ENCODE measurements at places on chromosomes 2 and 18.

- DNase-seq: peak; percentile 3
Observed at GRCh38 chr18:6885992-6886796, 156.7 kb downstream of the ARHGAP28 start.

GRCh38 chr2:25032901-25033300 lies 9.0 kb upstream of the EFR3B start:
- DNase-seq: no peak

- no peak for DNase-seq
Observed at GRCh38 chr2:143949121-143949848, 570.6 kb downstream of the ZEB2 start.

GRCh38 chr2:10448576-10449485 lies 704 bp upstream of the ODC1 start:
- peak; percentile 96 for DNase-seq

- DNase-seq: no peak
Observed at GRCh38 chr18:38868757-38869156, 1303.2 kb upstream of the CELF4 start.

DNA sequence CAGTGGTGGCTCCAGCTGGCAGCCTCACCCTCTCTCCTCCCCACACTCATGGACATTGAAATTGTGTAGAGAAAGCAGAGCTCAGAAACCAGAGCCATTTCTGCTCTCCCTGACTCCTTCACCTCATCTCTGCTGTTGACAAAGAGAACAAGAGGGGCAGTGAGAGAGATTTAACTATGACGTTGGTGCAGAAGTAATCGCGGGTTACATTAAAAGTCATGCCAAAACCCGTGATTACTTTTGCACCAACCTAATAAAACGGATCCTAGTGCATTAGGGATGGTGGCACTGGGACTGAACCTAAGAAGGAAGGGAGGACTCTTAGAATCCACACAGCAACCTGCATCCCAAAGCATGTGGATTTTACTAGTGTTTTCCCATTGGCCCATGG lies 113.3 kb upstream of the CDC42EP3 start:
- no peak for DNase-seq

DNA sequence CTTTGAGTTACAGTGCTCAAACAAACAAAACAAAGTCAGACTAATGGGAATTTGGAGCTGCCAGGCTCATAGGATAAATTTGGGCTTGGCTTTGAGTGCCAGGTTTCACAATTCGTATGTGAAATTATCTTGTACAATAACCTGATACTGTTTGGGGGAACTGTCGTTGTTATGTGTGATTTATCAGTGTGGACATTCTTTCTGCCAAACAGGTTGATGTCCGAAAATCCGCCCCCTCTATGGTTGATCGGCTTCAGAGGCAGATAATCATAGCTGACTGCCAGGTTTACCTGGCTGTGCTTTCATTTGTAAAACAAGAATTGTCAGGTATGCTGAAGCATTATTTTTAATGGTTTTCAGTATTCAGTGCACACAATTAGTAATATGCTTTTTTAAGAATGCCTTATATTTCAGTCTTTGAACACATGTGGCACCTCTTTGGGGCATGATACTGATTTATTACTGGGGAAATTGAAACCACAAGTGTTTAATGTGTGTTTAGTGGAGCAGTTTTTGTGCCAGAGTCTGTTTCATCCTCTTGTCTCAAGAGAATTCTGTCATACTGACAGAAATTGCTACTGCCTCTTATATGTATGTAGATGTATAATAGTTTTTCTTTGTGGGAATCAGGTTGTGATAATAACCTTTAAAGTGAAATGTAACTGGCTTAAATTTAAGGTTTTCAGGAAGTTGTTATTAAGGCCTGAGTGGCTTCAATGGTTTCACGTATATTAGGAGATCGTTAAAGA lies 54.6 kb downstream of the TTC39C start:
- DNase-seq: no peak

GRCh38 chr2:73279852-73280251 lies 4.4 kb downstream of the FBXO41 start:
- no peak for DNase-seq

GRCh38 chr2:69992310-69993047 lies 31.0 kb upstream of the ASPRV1 start:
- no peak for DNase-seq

- no peak for DNase-seq
Observed at GRCh38 chr2:64975232-64975821, 13.9 kb upstream of the SLC1A4 start.

GRCh38 chr2:236862526-236862925 lies 223.2 kb upstream of the COPS8 start:
- no peak for DNase-seq

- DNase-seq: no peak
Observed at GRCh38 chr18:36752929-36753865, 75.6 kb downstream of the TPGS2 start.

GRCh38 chr2:239118675-239119211 lies 270.9 kb downstream of the TWIST2 start:
- DNase-seq: peak; percentile 59

DNA sequence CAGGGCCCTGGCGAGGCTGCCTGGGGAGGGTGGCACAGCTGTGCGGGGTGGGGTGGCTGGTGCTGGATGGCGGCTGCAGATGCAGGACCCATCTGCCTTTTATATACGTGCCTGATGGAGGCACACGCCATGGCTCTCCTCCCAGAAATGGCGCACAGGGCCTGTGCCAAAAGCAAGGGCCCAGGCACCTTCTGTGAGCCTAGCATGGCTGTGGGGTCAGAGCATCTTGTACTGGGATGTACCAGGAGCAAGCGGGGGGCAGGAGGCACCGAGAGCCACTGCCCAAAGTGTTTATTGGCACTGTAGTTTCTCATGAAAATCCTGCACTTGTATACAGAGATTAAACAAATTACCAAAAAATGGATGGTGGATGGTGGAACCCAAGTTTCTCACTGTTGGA lies 724.1 kb downstream of the GALR1 start:
- DNase-seq: no peak

GRCh38 chr2:225894236-225894980 lies 494.9 kb downstream of the NYAP2 start:
- DNase-seq: no peak

GRCh38 chr2:109676346-109676902 lies 62.3 kb downstream of the SOWAHC start:
- no peak for DNase-seq

DNA sequence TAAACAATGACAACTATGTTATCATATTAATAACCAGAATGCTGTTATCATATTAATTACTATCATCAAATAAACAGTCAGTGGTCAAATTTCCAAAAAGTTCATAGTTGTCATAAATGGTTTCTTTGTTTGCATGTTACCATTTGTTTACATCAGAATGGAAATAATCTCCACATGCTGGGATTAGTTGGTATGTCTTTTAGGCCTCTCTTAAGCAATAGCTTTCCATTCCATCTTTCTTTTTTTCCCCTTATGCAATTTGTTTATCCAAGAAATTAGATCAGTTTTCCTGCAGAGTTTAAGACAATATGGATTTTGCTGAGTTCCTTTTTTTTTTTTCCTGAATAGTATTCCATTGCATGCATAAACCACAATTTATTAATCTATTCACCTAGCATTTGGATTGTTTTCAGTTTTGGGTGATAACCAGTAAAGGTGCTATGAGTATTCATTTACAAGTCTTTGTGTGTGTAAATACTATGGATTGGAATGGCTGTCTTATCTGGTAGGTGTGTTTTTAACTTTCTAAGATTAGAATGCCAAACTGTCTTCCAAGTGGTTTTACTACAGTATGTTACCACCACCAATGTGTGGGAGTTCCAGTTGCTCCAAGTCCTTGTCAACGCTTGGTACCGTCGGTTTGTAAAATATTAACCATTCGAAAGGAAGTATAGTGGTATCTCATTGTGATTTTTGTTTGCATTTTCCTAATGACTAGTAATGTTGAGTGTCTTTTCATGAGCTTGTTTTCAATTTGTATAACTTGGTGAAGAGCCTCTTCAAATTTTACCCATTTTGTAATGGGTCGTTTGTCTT lies 33.3 kb upstream of the TXNDC2 start:
- no peak for DNase-seq

DNA sequence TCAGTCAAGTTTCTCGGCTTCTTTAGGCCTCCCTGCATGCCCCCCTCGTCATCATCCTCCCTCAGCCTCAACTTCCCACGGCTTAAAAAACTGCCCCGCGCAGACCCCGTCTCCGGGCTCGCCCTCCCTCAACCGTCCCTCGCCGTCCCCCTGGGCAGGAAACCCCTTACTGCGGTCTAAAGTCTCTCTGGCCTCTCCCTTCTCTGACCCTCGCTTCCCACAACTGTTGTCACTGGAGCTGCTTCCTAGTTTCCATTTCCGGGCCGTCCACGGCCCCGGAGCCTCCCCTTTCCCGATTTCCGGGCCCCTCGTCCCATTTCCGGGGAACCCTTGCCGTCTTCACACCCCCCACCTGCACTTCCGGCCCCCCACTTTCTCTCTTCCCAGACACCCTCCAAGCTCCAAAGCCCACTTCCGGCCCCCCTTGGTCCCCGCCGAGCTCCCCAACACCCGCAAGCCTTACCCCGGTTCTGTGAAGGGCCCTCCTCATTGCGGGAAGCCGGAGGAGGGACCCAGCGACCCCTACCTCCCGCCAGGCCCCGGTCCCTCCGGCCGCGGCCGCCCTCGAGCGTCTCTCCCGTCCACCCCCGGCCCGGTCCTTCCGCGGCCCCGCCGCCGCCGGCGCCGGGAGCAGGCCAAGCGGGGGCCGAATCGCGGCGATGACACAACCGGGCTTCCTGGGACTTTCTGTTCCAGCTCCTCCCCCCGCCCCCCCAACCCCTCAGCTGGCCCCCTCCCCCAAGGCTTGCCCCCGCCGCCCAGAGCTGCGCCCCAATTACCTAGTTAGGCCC lies 513 bp downstream of the TRIP12 start:
- peak; percentile 56 for DNase-seq

GRCh38 chr18:33583901-33584300 lies 5.9 kb downstream of the ASXL3 start:
- DNase-seq: no peak

GRCh38 chr2:46803911-46804670 lies 111.5 kb downstream of the MCFD2 start:
- no peak for DNase-seq

GRCh38 chr2:211447548-211447947 lies 891.1 kb downstream of the CPS1 start:
- DNase-seq: no peak

- DNase-seq: no peak
Observed at GRCh38 chr2:9847140-9847539, 3.9 kb downstream of the TAF1B start.

DNA sequence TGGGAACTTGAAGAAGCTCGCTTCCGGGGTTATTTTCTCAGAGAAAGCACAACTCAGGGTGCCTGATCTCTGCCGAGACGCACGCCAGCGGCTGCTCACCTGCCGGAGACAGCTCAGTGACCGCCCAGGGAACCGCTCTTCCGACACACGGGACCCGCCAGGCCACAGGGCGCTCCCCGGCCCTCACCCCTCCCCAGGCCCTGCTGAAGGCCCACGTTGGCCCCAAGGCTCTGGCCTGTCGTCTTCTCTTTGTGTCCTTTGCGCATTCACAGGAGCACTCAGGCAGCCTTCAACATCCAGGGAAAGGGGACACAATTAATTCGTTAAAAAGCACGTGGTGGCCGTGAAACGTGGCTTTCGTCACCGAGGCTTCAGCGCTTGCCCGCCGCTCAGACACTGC lies 276.3 kb upstream of the SALL3 start:
- no peak for DNase-seq

DNA sequence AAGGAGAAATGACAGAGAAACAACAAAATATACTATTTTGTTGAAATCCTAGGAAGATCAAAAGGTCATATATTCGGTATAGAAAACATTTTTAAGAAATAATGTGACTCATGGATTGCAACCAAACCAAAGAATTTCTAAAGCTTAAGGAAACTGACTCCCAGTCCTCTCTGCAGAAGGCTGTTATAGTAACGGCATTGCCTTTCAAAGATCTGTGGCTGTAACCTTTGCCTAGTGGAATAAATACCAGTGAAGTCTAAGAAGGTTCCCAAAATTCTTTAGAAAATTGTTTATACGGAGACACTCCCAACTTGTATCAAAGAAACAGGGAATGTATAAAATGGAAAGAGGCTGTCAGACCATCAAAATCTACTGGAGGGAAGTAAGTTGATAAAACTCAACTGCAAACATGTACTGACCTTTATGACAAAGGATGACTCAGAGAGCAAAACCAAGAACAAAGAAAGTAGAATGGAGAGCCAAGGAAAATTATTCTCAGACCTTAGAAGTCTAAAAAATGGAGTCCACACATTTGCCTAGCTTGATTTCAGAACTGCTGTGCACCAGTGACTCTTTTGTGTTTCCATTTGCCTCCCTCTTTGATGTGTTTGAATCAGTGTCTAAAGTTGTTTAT lies 48.6 kb upstream of the FSIP2 start:
- no peak for DNase-seq

GRCh38 chr2:218369330-218369729 lies 12.7 kb downstream of the CATIP start:
- no peak for DNase-seq

GRCh38 chr2:149662556-149662955 lies 75.0 kb upstream of the MMADHC start:
- DNase-seq: no peak

DNA sequence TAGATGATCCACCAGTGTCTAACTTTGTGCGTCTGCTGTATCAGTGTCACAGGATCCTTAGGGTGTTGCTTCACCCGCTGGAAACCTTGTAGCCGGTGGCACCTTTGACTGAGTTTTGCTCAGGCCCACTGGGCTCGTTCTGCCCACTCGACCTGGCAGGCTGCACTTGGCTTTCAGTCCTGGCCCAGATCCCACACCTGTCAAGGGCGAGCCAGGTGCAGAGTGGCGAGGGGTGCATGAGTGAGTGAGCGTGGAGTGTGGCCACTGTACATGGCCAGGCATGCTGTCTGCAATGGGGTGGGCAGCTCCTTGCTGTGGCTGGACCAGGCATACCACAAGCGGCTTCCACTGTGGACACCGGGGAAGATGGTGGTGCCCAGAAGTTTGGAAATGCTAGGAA lies 179.0 kb downstream of the FAM210A start:
- DNase-seq: no peak

DNA sequence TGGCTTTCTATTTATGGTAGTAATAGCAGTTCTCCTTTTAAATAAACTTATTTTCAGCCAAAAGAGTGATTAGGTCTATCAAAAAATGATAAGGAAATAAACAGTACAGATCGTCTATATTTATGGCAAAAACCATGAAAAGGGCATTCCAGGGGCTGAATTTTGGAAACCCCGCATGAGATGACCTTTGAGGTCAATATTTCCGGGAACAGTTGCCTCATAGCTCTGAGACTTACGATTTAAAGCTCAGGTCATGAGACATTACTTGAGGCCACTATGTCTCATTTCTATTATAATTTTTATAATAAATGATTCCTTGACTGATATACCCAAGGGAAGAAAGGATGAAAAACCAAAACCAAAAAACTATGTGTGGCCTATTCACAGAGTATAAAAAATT lies 101.1 kb downstream of the LDLRAD4 start:
- DNase-seq: no peak

GRCh38 chr2:100736121-100736915 lies 83.6 kb upstream of the NPAS2 start:
- DNase-seq: no peak

- DNase-seq: no peak
Observed at GRCh38 chr2:239564587-239564986, 163.8 kb upstream of the HDAC4 start.

Measured in GM12891 (cell line).